ENCODE measurements at places on chromosomes 6 and 20. TPM values are rescaled to one million over a fixed set of nuclear protein-coding genes. Genes with fewer than 3 reads are reported as not detected.

Gene STX11
- 17.2 TPM for total RNA-seq

GRCh38 chr6:33619166-33619840 is 1.8 kb upstream of the ITPR3 start:
- no peak for DNase-seq

- peak; percentile 47 for DNase-seq
Observed at GRCh38 chr20:62925420-62926228, 681 bp downstream of the DIDO1 start.

GRCh38 chr20:38628580-38629470 is 27.2 kb downstream of the ARHGAP40 start:
- no peak for DNase-seq

GRCh38 chr6:70303034-70303525 is at the start of gene COL9A1:
Gene COL9A1, minus strand, starts transcription at chr6:70303084. Its CDS starts 160 bp downstream, at chr6:70302924.
- no peak for DNase-seq

Gene C6orf141
- 42.3 TPM for total RNA-seq

GRCh38 chr6:69768664-69769063 is 28.1 kb downstream of the LMBRD1 start:
- DNase-seq = no peak

DNA sequence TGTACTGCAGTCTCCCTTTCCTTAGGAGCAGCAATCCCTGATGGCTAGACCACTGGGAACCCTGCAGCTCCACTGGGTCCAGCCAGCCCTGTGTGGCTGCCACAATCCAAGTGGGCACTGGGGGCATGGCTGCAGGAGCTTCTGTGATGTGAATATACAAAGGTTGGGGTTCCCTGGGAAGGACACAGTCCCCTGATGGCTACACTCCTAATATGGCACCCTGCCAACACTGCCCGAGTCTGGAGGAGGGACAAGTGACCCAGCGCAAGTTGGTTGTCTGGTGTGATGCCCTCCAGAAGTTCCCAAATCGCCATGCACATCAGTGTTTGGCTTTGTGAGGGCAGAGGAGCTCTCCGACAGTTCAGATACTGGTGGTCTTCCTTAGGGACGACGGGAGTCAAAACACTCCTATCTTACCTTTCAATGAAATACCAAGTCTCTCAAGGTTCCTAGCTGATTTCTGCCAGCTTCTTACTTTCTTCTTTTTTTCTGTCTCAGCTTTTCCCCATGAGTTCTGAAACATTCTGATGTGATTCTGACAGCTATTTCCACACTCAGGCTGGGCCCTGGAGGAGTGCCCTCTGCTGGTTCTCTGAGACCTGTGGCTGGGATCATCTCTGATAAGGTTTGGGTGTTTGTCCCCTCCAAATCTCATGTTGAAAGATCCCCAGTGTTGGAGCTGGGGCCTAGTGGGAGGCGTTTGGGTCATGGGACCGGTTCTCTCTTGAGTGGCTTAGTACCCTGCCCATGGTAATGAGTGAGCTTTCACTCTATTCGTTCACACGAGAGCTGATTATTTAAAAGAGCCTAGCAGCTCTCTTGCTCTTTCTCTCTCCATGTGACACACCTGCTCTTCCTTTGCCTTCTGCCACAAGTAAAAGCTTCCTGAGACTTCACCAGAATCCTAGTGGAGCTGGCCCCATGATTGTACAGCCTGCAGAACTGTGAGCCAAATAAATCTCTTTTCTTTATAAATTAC is 15.5 kb upstream of the ZFP57 start:
- DNase-seq = peak; percentile 39

Gene SLCO4A1
- total RNA-seq = 3.7 TPM

Gene ZNF341
- 2.4 TPM for total RNA-seq

Gene GJA10
- not detected for total RNA-seq

DNA sequence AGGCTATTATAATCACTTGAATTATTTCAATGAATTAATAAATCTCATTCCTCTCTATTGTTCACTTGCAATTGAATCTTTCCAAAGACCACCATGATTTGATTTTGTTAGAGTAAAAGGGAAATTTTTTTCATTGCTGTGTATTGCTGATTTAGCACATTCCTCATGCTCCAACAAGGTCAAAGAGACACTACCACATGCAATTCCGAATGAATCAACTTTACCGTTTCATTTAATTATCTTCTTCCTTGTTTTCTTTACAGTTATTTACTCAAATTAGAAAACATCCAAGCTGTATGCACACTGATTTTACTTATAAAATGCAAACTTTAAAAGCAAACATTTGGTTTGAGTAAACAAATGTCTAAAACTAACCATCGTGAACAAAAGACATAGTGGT is 967 bp downstream of the KIAA0408 start:
- DNase-seq = no peak

- DNase-seq = no peak
Observed at GRCh38 chr6:1667012-1667804, 57.5 kb downstream of the FOXC1 start.

DNA sequence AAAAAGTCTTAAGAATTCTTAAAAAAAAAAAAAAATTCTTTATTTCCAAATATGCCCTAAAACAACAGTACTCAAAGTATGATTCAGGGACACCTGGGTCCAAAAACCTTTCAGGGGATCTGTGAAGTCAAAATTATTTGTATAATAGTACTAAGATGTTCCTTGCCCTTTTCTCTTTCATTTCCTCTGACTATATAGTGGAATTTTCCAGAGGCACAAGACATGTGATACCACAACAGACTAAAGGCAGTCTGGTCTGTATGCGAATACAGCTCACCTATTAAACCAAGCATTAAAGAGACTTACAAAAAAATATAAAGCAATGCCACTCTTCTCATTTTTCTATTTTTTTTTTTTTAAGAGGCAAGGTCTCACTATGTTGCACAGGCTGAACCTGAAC is 15.4 kb downstream of the NOL7 start:
- no peak for DNase-seq

DNA sequence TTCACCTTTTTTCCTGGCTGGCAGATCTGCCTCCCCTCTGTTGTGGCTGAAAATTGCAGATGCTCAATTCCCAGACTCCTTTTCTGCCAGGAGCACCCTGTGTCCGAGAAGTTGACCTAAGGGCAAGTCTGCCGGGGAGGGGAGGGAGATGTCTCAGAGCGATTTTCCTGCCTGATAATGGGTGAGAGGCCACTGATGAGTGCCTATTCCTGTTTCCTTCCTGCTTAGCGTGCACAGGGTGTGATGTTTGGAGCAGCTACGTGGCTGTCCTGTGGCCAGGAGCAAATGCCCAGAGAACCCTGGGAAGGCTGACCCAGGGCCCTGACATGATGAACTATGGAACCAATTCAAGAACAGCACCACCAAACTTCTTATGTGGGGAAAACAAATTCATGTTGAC is 22.5 kb downstream of the SOX4 start:
- peak; percentile 85 for DNase-seq

GRCh38 chr6:139349464-139350020 is 24.9 kb downstream of the CITED2 start:
- DNase-seq = no peak

Gene PRKN
- 0.34 TPM for total RNA-seq

All from dermis blood vessel endothelial cell (primary cell).